HAP-1 (cell line): ENCODE measurements at places on chromosomes 5 and 9.
A peak's percentile ranks its signal among the peaks of the same experiment; 100 is the strongest.

DNA sequence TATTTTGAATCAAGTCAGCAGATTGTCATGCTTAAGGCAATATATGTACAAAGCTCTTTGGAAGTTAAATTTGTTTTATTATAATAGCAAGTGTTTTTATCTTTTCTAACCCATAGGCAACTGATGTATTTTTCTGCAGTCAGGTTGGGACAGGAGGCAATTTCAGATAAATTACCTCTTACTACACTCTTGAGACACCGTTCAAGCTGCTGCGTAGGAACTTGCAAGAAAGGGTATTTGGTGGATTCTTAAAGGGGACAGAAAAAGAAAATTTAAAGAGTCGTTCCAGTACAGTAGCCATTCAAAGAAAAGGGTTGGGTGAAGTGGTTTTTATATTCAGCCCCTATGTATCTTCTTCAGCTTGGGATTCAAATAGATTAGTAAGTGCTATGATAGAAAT is 112.4 kb upstream of the APC start:
- no peak for DNase-seq

- DNase-seq = no peak
Observed at GRCh38 chr5:36393656-36394428, 92.1 kb upstream of the RANBP3L start.

DNA sequence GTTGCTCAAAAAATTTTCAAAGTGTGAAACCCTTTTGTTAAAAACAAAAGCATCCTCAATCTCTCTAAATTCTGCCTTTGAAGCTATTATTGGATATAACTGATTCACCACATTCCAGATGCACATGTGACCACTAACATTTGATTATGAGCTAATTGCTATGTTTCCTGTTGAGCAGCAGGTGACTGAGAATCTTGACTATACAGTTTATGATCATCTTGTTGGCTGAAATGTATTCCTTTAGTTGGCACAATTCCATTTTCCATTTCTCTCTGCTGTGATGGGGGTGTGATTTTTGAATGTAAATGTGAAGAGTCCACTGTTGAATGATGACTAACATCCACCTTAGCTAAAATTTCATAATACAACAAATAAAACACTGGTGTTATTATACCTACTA is 10.7 kb downstream of the LYSMD3 start:
- DNase-seq = no peak

GRCh38 chr5:140109759-140110645 is 3.9 kb upstream of the PURA start:
- no peak for DNase-seq

DNA sequence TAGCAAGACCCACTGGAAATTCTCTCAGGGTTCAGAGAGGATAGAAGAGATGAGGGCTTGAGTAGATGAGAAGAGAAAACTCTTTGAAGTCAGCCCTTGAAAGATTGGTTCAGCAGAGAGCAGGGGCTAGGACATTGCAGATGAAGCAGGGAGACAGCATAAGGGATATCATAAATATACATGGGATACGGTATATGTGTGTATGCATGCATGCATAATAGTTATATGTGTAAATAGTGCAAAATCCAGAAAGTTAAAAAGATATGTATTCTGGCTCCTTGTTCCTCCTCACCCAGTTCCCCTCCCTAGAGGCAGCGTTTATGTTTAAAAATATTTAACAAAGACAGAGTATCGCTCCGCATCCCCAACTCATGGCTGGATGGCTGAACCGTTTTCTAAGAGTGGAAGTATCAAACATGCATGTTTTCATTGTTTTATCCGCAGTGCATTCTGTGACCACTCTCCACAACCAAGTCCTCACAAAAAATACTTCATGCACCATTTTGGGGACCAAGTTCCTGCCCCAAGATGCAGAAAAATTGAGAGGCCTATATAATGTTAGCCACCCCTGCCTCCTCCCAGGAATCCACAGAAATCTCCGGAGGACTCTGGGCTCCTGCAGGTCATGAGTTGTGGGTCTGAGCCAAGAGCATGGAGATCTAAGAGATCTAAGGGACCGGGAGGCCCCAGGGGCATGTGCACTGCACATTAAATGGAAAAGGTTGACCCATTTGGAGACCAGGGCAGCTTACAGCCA is 119.5 kb downstream of the MTX3 start:
- no peak for DNase-seq

DNA sequence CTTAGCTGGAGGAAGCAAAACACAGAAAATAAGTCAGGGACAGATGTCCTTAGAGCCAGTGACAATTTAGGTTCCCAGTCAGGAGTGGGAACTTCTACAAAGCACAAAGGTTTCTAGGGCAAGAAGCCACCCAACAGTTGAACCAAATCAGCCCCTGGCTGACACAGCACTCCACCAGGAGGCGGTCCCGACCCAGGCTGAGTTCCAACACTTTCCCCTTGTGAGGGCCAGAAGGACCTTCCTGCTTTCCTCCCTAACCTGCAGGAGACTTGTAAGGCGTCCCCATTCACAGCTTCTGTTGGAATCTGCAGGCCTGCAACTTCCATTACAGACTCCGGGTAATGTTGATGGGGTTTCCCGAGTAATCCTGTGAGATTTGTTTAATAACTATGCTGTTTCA is 416.4 kb upstream of the IRX1 start:
- DNase-seq = no peak

- no peak for DNase-seq
Observed at GRCh38 chr5:156147261-156147943, 179.6 kb upstream of the SGCD start.

GRCh38 chr5:133141746-133142145 is 89.9 kb downstream of the HSPA4 start:
- DNase-seq = no peak

GRCh38 chr9:85332487-85332886 is 409.3 kb downstream of the AGTPBP1 start:
- peak; percentile 9 for DNase-seq

DNA sequence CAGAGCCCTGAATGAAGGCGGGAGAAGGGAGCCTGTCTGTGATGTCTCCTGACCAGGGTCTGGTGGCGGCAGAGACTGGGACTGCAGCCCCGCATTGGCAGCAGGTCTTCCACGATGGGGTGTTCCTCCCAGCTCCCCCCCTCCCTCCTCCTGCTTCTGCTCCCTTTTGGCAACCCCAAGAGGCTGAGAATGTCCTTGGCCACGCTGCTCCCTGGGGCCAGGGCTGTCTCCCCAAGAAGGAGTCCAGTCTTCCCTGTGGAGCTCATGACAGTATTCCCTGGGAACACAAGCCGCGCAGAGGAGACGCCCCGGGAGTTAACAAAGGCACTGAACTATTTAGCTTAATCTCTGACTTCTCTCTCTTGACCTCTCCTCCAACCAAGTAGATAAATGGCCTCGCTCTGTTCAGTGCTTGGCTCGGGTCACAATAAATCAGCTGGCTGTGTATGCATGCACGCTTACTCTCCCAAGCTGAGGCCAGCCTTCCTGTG is 84.0 kb upstream of the NEURL1B start:
- DNase-seq = no peak

- DNase-seq = no peak
Observed at GRCh38 chr5:97417986-97418385, 234.9 kb upstream of the RIOK2 start.

DNA sequence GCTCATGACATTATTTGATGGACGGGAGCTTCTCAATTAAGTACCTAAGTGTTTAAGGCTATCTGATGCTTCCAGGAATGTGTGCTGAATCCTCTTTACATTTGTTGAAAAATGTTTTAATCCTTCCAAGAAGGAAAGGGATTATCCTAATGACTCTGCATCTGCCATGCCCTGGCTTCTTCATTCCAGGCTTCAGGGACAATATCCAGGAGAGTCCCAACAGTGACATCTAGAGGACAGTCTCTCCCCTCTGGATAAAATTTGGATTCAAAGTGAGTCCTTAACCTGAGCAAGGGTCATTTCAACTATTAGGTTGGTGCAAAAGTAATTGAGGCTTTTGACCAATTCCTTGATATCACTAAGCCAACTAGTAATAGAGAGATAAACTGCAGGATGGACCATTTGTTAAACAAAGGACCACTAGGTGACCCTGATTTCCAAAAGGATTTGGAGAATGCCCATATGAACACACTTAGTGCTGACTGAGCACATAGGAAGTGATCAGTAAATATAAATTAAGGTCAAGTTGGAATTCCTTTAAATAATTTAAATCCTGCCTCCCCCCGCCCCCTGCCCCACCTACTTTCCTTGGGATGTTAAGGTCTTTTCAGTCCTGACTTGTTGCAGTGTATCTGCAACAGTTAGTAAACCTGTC is 19.1 kb downstream of the TNFSF8 start:
- peak; percentile 42 for DNase-seq

DNA sequence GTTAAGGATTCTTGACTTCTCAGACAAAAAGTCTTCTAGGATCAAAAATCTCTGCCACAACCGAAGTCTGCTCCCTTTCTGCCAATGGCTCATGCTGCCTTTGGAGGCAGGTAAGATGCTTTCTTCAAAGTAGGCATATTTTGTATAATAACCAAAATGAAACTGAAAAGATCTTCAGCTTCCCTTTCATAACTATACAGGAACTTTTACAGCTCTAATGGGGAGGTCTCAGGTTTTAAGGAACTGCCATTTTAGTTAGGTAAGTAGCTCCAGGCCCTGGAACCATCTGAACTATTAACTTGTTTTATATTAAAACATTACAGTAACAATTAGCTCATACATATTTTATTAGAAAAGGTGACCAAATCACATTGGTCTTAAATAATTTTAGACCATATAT is 110.9 kb upstream of the FREM1 start:
- no peak for DNase-seq

DNA sequence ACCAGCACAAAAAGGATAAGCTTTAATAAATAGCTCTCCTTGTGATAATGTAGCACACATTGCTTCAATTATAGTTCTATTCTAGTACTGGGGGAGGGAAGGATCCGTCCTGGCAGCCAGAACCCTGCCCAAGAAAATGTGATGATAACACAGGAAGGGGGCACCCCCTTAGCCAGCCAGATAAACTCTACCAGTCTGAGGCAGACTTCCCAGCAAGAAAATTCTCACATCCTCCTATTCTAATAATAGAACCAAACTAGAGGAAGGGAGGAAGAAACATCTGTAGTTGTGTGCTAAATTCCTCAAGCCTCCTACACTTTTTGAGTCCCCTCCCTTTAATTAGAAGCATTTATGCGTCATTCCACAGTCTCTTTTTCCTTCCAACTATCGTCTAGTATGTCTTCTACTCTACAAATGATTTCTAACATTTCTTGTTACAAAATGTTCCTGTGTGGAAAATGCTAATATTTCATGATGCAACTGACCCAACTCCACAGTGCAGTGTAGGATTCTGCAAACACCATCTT is 261.0 kb downstream of the SEMA5A start:
- DNase-seq = no peak

DNA sequence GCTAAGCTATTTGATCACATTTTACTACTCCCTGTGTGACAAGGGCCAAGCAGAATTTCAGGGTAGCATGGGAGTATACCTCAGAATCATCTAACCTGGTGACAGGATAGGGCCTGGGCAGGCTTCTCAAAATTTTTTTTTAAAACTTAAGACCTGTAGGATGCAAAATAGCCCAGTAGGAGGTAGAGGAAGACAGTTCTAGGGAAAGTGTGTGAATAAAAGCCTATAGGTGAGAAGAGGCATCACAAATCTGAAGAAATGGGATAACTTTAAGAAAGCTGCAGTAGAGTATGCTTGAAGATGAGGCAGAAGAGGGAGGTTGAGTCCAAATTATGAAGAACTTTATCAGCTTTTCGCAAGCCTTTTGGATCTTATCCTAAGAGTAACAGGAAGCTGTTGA is 32.3 kb downstream of the CNTRL start:
- DNase-seq = no peak

GRCh38 chr9:6024035-6024554 is 8.7 kb upstream of the RANBP6 start:
- no peak for DNase-seq

DNA sequence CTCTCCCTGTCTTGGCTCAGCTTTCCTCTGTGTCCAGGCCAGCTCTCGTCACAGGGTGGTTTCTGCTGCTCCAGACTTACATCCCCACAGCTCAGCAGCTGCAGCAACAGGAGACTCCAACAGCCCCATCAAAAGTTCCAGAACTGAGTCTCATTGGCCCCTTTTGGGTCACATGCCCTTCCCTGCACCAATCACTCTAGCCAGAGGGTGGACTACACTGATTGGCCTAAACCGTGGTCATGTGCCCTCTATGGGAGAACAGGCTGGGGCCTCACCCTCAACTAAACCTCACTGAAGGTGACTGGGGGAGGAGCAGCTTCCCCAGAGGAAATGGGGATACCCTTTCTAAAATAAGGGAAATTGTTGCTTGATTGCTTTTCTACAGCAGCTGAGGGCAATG is 44.4 kb upstream of the CPLX2 start:
- no peak for DNase-seq

DNA sequence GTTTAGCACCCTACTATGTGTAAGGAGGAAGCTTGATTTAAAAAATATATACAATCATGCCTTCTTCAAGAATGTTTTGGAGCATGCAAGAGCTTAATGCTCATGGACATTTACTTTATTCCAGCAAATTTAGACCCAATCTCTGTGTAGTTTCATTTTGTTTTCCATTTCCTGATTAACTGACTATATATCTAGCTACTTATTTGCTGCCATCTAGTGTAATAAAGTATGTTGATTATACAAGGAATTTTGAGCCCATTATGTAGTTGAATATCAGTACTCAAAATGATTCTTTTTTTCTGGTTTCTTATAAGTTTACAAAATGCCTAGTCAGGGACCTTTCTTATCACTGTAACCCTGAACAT is 100.0 kb upstream of the CCDC152 start:
- DNase-seq = no peak

DNA sequence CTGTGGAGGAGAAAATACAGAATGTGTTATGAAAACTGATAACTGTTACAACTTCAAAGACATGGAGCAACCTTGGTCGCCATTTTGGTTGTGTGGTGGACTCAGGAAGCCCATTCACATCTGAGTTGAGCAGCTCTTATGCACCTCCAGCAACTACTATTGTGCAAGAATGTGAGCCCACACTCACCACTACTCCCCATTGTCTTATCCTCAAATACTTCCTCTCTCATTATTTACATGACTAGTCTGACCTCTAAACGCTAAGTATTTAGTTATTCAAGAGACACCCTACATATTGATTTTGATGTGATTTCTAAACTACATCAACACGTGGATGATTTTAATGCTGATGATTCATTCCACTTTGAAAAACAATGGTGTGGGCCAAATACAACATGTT is 516.6 kb upstream of the CLINT1 start:
- no peak for DNase-seq

DNA sequence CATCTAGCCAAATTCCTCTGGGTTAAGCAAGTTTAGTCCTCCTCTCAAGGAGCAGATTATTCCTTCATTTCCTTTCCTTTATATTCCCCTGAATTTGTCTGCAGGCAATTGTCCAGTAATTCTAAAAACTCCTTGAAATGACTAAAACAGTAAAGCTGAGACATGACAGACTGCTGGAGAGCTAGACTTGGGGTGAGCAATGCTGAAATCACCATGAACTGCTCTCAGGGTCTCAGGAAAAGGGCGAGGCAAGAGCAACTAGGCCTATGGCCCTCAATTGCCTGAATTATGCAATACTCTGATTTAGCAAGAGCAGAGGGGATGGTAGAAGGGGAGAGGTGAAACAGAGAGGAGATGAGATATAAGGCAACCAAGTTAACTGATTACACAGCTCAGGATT is 172.9 kb upstream of the NREP start:
- DNase-seq = no peak

GRCh38 chr5:10690460-10691440 is 70.3 kb downstream of the DAP start:
- no peak for DNase-seq
